ENCODE measurements at places on chromosomes 6 and 20.

- no peak for DNase-seq
Measured at GRCh38 chr6:19535351-19535750, 301.8 kb upstream of the ID4 start.

GRCh38 chr6:49790341-49790740 is 3.3 kb upstream of the PGK2 start:
- no peak for DNase-seq

DNA sequence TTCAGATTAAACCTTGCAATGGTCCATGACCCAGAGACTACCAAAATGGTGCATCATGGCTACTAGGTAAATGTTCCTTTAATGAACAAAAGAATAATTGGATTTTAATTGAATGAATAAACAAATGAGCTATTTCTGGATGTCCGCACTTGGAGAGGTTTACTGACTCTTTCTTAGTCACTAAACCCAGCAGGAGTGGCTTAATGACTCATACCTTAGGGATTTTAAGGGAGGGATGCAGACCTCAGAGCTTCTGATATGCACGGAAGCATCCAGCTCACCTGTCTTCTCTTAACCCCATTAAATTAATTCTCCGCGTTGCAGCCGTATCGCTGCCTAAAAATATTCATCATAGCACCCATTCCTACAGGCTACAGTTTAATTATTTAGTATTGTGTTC is 970.0 kb upstream of the SLC35B3 start:
- DNase-seq, result peak; percentile 45

DNA sequence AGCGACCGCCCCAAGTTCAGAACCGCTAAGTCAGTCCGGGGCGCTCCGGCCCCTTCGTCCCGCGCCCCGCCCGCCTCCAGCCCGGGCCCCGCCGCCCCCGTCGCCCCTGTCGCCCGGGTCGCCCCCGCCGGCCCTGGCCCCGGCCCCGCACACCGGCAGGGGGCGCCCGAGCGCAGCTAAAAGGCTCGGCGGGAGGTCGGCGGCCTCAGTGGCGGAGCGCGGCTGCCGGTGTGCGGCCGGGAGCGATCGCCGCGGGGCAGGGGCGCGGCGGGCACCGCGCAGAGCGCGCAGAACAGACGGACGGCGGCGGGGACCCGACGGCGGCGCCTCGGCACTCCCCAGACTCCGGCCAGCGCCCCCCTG is at the start of gene FNDC1:
Gene FNDC1, plus strand, starts transcription at position 208 of the 363 bp plus-strand sequence. CDS start 197 bp downstream, outside the sequence.
- DNase-seq, result peak; percentile 19

DNA sequence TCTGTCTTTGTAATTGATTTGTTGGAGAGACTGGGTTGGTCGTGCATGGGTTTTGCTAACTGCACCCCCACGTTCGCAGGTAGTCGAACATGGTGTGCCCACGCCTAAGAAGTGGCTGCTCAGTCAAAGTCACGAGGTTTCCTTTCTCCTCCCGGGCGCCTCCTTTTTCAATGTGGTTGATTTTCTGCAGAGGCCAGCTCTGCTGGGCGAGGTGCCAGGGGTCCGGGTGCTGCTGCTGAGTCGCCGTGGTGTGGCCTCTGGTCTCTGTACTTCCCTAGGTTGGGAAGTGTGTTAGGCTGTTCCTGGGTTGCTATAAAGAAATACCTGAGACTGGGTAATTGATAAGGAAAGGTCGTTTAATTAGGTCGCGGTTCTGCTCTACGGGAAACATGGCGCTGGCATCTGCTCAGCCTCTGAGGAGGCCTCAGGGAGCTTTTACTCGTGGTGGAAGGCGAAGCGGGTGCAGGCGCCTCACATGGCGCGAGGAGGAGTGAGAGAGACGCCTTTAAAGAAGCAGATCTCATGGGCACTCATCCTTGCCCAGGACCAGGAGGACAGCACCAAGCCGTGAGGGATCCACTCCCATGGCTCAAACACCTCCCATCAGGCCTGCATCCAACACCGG is 14.1 kb downstream of the OSBPL2 start:
- DNase-seq, result peak; percentile 30

DNA sequence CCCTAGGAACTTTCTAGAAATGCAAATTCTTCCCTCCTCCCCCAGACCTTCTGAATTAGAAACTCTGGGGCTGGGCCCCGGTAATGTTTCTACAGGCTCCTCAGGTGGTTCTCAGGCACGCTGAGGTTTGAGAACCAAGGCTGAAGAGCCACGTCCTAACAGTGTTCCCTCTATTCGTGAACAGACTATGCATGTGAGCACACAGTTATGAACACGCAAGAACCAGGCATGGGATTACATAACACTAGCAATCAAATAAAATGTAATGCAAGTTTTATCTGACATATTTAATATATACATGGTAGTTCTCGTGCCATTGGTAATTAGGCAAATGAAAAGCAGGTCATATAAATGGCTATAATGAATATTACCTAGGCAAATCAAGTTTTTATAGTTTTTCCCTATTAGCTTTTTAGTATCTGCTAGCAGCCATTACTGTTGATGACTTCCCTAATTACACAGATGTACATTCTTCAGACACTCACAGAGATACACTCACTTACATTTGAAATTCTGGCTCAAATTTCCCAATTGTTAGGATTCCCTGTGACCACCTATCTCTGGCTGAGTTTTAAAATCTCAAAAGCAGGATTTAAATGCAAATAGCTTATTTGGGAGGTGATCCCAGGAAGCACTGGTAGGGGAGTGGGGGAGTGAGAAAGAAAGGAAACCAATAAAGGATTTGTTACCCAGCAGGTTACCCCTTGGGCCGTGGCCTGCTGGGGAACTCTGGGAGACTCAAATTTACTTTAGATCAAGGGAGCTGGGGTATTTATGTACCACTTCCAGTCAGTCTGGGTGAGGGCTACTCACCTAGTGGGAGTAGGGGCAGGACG is 104.1 kb downstream of the TCP11 start:
- DNase-seq, result no peak

- DNase-seq, result no peak
Measured at GRCh38 chr20:36573798-36574365, 485 bp downstream of the TGIF2 start.

DNA sequence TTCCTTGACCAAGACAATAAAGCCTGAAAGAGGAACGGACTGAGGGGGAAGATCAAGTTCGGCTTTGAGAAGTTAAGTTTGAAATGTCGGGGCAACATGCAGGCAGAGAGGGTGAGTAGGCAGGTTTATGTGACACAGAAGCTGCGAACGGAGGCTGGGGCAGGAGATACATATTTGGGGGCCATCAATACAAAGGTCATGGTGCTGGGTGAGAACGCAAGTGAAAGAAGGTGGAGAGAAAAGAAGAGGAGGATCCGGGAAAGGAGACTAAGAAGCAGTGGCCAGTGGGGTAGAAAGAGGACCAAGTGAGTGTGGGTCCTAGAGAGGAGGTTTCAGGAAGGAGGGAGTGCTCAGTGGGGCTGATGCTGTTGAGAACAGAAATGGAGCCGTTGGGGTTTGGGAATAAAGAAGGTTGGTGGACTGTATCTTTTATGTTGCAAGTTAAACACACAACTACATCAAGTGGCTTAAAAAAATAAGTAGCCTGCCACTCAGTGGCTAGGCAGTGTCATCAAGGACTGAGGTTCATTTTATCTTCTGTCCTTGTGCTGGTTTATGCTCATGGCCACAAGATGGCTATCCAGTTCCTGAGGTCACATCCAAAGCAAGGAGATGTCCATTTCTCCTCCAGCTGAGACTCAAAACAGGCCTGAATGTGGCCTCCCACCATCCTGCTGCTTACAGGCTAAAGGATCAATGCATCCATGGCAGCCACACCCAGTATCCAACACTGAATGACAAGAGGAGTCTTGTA is 1.7 kb upstream of the BLCAP start:
- no peak for DNase-seq

GRCh38 chr20:23637282-23638221 is at the start of gene CST3:
CST3 (minus strand) TSS chr20:23637955; CDS start chr20:23637862, 93 bp downstream.
- peak; percentile 85 for DNase-seq

DNA sequence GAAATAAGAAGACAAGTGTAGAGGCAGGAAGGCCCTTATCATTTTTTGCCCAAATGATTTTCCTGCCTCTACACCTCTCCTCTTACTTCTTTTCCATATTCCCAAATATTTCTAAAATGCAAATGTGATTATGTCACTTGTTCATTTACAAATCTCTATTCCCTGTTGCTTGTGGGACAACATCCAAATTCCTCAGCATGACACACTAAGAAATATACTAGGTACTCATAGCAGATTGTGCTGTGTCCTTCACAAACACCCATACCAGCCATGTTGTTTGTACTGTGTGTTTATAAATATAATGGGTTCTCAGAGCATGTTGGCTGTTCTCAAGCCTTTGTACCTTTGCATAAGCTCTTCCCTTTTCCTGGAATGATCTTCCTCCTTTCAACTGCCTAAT is 17.7 kb upstream of the FYN start:
- DNase-seq, result no peak

GRCh38 chr6:46134216-46134615 is 4.4 kb downstream of the ENPP4 start:
- no peak for DNase-seq

- DNase-seq, result no peak
Measured at GRCh38 chr6:157570752-157571151, 189.8 kb downstream of the ZDHHC14 start.

GRCh38 chr6:135094403-135094821 is 39.8 kb upstream of the HBS1L start:
- no peak for DNase-seq

DNA sequence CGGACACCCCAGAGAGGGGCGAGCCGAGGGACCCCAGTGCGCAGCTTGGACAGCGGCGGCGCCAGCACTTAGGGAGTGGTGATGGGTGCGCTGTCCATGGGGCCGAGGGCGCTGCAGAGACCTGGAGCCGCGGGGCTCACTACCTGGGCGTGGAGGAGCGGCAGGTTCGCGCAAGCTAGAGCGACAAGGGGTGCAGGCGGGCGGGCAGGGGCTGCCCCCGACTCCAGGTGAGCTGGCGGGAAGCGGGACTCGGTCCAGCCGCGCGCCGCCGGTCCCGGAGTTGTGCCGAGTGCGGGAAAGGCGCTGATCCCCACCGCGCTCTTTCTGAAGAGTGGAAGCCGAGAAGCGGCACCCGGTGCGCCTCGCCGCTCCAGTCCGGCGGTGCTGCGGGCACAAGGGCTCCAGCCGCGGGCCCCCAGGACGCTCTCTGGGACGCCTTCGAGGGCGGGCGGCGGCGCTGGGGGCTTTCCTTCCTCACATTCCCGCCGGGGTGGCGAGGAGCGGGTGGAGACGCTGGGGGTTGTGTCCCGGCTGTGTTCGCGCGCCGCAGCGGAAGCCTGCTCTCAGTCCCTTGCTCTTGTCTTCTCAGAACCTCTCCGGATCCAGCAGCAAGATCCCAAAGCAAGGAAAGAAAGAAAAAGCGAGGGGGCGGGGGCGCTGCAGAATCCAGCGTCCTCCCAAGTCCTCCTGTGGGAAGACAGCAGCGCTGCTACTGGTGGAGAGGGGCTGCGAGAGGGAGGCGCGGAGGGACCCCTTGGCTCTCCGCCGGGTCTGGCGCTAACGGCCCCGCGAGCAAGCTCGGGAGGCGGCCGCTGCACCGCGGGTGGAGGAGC is at the start of gene B3GAT2:
Gene B3GAT2, minus strand, starts transcription at position 610 of the 833 bp plus-strand sequence. CDS start 631 bp downstream, outside the sequence.
- peak; percentile 3 for DNase-seq

All from ACHN (cell line).